KBM-7 (cell line): ENCODE measurements at places on chromosomes 7 and 10.

GRCh38 chr7:73533742-73534141, 11.6 kb upstream of the BAZ1B start:
- peak; percentile 29 for DNase-seq

GRCh38 chr7:21690705-21691104, 147.9 kb downstream of the DNAH11 start:
- DNase-seq = no peak

DNA sequence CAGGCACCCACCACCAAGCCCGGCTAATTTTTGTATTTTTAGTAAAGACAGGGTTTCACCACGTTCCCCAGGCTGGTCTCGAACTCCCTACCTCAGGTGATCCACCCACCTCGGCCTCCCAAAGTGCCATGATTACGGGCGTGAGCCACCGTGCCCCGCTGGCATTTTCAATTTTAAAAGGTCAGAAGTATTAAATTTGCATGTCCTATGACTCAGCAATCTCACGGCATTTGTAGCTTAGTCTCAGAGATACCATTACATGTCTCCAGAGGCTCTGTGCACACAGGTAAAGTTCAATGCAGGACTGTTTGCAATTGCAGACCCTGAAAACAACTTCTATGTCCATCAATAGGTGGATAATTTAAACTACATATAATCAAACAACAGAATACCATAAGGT, 99.2 kb downstream of the DLG5 start:
- DNase-seq = no peak

- no peak for DNase-seq
These were observed 10.9 kb downstream of the PWWP2B start for GRCh38 chr10:132407846-132408278.

DNA sequence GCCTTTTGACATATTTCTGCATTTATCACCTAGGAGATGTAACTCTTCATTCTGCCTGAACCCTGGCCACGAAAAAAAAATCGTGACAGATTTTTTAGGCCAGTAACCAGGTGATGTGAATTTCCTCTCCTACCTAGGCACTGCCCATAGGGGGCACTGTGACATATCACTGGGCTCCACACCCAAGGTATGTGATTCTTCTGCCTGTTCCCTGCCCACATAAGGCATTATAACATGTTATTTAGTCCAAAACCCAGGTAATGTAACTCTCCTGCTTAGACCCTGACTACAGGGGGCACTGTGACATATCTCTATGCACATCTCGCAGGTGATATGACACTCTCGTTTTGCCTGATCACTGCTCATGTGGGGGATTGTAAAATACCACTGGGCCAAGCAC, 29.5 kb upstream of the ZNF107 start:
- peak; percentile 20 for DNase-seq

DNA sequence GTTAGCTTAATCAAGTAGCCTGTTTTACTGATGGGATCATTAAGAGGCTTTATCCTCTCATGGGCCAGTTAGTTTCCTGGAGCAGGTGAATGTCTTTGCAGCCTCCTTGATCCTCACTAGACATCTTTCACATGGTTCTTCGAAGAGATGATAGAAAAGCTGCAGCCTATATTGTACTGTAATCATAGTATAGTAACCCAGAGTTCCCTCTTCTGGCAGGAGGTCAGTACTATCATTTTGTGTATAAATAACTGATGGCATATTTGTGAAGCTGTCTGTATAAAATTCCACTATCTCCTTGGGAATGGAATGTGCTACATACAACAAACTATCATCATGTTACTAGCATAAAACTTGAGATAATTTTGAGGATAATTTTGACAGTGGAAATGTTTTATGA, 123.8 kb upstream of the PRPS1L1 start:
- peak; percentile 2 for DNase-seq

DNA sequence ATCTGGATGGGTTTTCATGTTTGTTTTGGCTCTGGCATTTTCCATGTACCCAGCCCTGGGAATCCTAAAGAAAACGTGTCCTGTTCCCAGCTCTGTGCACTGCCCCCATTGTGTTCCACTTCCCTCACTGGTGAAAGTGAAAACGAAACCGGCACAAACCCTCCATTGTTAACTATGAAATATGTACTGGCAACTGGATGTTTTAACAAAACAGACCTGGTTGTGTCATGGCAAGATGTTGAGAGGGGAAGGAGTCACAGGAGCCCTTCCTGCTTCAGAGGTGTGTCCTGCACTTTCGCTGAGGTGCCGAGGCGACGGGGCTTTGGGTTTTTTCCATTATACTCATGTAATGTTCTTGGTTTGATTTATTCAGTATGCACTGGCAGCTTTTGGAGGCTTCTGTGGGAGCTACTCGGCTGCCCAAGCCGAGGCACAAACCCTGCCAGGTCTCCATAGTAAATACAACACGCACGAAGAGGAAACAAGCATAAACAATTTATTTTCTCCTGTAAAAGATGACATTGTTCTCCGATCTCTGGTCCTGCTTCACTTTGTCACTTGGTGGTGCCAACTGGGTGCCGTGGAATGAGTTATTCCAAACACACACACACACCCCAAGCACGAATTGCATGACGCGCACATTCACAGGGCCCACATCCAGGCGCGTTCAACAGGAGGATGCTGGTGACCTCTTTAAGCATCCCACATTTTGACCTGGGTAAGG, 118.2 kb downstream of the CDK6 start:
- DNase-seq = peak; percentile 9

- DNase-seq = no peak
These were observed 50.5 kb upstream of the PRSS58 start for GRCh38 chr7:142308326-142308725.

DNA sequence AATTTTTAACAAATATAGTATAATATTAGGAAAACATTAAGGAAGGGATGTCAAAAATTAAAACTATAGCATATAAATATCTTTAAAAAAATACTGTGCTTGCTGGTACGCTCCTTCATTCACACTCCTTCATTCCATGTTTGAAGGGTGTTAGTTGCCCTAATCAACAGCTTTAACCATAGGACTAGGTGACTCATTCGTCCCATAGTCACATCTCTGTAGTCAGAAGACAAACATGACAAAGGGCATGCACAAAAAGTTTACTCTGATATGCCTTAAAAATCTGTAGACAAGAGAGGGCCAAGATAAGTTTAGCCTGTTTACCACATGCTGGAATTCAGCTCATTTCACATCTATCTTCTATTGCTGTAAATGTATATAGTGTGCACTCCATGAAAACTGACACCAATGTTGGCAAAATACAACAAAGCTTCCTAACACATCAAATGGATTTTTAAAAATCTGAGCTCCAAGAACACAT, 646 bp downstream of the FAM13C start:
- no peak for DNase-seq

DNA sequence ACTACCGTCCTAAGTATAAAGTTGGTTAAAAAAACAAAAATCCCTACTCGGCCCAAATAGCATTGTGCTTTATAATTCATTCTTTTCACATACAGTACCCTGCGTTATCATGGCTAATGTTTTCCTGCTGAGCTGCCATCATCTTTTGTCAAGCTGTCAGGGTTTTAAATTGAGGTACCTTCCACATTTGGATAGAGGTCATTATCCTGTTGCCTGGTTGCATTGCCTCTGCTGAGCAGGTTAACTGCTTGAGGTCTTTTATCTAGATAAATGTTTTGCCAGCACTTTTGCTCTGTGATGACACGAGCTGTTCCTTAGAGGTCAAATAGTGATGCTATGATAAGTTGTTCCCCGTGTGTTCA, 94.4 kb upstream of the FZD1 start:
- DNase-seq = no peak

DNA sequence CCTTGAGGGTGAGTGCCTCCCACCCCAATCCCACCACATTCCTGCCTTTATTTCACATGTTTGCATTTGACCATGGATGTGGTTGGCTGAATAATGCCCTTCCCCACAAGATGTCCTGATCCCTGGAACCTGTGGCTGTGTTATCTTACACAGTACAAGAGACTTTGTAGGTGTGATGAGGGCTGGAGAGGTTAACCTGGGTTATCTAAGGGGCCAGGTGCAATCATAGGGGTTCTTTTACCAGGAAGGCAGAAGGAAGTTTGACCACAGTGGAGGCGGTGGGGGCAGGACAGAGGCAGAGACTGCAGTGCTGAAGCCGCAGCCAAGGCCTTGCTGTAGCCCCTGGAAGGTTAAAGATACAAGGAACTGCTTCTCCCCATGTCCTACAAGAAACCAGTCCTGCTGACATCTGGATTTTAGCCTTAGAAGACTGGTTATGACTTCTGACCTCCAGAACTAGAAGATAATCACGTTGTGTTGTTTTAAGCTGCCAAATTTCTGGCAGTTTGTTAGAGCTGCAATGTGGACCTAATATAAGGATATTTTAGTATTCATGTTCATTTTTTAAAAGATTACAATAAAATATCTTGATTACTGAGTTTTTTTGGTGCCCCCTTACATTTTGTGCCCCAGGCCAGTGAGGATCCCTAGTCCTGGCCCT, 136.6 kb downstream of the ARHGAP22 start:
- DNase-seq = peak; percentile 71

DNA sequence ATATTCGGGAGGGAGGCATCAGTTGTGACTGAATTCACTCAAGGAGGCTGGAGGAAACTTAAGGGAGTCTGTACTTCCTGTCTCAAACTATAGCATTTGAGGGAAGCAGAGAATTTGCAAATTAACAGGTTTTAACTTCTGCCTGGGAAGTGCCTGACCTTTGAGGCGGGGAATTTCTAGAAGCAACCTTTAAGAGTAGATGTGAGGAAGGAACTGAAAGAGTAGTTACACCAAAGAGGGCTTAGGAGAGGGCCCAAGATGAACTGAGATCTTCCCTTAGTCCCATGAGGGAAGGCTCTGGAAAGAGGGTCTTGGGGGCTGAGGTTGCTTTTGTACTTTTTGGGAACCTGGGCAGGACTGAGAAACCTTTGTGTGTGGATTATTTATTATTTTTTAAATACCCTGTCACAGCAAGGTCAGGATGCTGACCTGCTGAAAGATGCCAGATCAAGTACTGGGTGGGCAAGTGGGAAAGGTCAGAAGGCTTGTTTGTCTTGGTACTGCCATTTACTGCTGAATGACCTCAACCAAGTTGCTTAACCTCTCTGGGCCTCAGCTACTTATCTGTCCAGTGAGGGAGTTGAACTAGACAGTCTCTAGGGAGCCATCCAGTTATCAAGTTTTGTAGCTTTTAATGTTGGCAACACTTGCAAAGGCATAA, 2.4 kb downstream of the GPR158 start:
- no peak for DNase-seq

DNA sequence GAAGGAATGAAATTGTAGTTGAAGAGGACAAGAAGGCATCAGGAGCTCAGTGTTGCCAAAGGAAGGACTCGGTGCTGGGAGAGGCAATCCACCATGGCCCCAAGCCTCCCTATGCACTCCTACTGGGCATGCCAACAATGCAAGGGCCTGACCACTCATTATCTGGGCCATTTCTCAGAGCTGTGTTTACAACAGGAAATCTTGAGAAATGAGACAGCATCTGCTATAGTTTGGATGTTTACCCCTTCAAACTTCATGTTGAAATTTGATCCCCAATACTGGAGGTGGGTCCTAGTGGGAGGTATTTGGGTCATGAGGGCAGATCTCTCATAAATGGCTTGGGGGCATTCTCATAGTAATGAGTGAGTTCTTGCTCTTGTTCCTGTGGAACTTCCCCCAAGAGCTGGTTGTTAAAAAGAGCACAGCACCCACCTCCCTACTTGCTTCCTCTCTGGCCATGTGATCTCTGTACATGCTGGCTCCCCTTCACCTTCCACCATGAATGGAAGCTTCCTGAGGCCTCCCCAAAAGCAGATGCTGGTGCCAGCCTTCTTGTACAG, 50.8 kb upstream of the AOAH start:
- DNase-seq = peak; percentile 14

- no peak for DNase-seq
These were observed 242.0 kb upstream of the NPY start for GRCh38 chr7:24042028-24042427.

GRCh38 chr7:102103027-102103372, 183.7 kb upstream of the SH2B2 start:
- DNase-seq = no peak

- no peak for DNase-seq
These were observed 119.9 kb downstream of the CNOT4 start for GRCh38 chr7:135389971-135390370.

GRCh38 chr10:14731875-14732512, 42.7 kb downstream of the FAM107B start:
- no peak for DNase-seq

- peak; percentile 30 for DNase-seq
These were observed 58.7 kb downstream of the AOC1 start for GRCh38 chr7:150910996-150911422.

DNA sequence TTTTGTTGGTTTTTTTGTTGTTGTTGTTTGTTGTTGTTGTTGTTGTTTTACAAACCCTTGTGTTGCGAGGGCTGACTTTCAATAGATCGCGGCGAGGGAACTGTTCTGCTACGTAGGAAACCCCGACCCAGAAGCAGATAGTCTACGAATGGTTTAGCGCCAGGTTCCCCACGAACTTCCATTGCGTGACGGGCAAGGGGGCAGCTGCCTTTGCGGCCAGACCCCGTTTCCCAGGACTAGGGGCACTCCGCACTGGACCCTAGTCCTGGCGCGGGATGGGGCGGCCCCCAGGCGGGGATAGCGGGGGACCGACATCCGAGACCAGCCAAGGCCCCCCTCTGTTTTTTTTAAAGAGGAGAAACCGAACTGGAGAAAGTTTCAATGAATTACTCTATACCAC, 119.6 kb downstream of the LRRTM3 start:
- no peak for DNase-seq

DNA sequence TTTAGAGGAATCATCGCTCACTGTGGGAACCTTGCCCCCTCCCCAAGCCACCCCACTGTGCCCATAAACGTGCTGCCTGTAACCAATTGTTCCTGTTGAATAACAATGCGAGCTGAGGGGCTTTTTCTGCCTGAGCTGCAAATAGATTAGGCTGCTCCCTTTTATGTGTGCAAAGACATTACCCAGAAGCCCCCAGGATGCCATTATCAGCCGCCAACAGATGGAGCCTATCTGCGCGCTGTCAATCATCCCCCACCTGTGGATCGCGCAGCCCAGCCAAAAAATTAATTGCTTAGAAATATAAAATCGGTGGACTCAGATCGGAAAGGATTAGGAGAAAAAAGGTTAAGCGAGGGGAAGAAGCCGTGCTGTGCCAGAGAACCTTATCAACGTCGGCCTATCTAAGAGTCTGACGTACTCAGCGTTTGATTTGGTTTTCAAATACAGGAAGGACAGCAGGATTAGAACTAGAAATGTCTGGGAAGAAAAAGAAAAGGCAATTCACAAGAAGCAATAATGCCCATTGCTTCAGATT, 167.3 kb upstream of the MYO3A start:
- no peak for DNase-seq

DNA sequence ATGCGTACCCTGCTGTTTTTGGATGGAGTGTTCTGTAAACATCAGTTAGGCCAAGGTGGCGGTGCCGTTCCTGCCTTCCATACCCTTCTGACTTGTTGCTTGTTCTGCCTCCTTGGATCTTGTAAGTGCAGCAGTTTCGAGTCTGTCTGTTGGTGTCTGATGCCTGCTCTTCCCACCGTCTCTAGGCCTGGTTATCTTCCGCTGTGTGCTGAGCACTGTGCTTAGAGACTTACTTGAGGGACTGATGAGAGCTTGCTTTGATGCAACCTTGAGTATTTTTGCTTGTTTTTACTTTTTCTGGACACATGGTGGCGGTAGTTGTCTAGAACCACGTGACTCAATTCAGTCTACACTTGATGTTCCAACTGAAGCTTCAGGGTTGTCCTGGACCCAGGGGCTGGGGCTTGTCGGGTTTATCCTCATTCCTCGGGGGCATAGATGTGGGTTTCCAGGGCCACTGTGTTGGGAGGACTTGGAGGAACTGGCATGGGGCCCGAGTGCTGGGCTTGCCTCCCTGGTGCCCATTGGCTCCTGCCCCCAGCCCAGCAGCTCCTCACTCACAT, 14.4 kb upstream of the SPRN start:
- DNase-seq = peak; percentile 83

- peak; percentile 39 for DNase-seq
These were observed 125.4 kb upstream of the TARP start for GRCh38 chr7:38398725-38399321.
